Activated naive CD8-positive, alpha-beta T cell treated with anti-CD3 and anti-CD28 coated beads, Interleukin-2, amount 50 U/mL, for 16 hours (primary cell): ENCODE measurements at places on chromosomes 13 and 19.

DNA sequence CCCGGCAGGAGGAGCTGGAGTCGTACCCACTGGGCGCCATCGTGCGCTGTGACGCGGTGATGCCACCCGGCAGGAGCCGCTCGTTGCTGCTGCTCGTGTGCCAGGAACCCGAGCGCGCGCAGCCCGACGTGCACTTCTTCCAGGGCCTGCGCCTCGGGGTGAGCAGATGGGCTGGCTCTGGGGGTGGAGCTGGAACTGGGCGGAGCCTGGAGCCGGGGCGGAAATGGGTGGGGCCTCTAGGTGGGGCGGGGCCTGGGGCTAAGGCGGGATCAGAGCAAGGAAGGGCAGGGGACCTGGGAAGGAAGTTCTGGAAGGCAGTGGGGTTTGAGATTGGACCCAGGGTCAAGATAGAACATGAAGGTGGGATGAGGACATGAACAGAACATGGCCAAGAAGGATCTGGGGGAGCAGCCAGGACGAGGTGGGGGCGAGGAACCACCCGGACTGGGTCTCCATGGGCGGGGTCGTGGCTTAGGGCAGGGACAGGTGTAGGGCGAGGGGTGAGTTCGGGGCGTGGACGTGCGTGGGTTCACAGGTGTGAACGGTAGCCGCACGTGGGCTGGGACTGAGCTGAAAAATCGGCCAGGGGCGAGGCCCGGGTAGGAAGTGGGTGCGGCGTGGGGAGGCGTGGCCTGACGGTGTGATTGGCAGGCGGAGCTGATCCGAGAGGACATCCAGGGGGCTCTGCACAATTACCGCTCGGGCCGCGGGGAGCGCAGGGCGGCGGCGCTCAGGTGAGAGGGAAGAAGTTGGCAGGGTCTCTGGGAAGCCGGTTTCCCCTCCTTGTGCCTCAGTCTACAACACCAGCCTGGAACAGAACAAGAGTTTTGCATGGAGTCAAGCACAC lies 4.7 kb downstream of the EPS8L1 start:
- peak; percentile 17 for DNase-seq

GRCh38 chr19:21595185-21595584 lies 89.8 kb downstream of the ZNF429 start:
- no peak for DNase-seq

DNA sequence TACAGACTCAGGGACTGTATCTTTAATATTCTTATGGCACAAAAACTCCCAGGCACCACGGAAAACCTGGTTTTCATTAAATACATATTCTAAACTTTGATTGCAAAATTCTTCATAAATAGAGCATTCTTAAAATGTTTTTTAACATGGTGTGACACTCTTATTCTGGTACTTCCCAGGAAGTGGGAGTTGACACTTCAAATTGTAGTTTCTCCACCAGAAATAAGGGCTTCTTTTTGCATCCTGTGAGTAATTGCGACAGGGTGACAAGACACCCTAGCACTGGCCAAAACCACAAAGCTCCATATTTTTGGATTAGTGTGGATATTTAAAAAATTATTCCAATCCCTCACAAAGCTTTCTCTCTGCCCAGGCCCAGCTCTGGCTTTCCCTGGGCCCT lies 43.6 kb upstream of the MTIF3 start:
- DNase-seq, result no peak

GRCh38 chr19:28710278-28710677 lies 502.7 kb downstream of the UQCRFS1 start:
- DNase-seq, result no peak

GRCh38 chr19:16373989-16374388 lies 49.4 kb downstream of the KLF2 start:
- no peak for DNase-seq

DNA sequence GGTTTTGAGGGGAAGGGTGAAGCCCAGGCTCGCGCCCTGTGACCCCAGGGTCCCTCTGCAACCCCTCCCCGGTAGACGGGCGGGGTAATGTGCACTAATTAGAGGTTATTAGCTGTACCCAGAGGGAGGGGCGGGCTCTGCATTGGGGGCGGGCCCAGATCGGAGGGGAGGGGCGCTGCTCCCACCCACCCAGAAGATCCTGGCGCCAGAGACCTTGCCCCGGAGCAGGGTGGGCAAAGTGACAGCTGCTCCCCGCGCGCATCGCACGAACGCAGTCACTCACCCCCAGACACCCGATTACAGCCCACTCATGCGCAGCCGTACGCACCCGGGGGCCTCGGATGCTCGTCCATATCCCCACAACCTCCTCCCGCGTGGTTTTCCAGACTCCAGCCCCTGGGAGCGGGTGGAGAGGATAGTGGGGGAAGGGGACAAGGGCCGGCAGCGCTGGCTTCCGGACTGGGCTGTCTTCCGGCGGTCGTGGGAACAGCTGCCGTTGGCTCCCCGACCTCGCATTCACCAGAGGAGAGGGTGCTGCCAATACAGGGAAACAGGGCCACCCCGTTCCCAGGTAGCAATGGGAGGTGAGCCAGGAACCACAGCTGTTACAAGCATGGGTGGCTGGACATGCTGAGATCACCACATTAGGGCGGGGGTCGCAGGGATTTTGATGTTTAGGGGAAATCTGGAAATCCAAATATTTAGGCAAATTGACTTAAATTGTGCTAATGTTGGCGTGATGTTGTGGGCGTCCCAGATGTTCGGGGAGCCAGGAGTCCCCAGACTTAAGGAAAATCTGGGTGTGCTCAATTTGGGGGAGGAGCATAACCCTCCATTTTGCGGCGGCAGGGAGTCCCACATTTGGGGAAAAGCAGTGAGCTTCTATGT lies 2.9 kb upstream of the HOOK2 start:
- DNase-seq, result no peak

- DNase-seq, result no peak
Observed at GRCh38 chr13:32504263-32504662, 34.3 kb downstream of the N4BP2L2 start.

DNA sequence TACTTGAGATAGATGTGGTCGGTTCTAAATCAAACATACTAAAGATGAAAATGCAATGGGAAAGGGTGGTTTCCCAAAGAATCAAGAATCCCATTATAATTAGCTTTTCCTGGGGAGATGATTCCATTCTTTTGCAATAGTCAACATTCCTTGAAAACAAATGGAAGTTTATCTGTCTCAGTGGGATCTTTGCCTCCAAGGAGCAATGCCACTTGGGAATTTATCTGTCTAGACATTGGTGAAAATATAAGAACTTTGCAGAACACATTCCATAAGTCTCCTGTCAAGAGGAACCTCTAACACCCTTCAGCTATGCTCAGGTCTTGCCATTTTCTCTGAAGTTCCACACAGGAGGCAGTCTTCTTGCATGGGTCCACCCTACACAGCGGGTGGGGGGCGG lies 152.5 kb downstream of the KCTD12 start:
- no peak for DNase-seq

GRCh38 chr13:30623392-30623791 lies 5.7 kb downstream of the USPL1 start:
- no peak for DNase-seq

DNA sequence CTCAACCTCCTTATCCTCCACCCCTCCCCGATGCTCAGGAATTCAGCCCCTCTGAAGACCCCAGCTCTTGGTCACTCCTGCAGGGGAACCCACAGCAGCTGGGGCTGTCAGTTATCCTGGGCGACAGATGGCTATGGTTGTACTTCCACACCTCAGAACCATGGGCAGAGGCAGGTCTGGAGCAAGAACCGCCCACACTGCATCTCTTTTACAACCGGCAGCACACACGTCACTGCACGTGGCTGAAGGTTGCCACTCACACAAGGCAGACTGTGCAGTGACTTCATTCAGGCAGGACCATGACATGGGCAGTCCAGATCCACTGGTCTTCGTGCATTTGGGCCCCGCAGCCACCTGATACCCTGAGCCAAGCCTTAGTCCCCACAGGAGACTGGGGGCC lies 21.5 kb upstream of the SDHAF1 start:
- DNase-seq, result no peak

GRCh38 chr19:1747285-1748114 lies 5.8 kb upstream of the ONECUT3 start:
- peak; percentile 29 for DNase-seq

DNA sequence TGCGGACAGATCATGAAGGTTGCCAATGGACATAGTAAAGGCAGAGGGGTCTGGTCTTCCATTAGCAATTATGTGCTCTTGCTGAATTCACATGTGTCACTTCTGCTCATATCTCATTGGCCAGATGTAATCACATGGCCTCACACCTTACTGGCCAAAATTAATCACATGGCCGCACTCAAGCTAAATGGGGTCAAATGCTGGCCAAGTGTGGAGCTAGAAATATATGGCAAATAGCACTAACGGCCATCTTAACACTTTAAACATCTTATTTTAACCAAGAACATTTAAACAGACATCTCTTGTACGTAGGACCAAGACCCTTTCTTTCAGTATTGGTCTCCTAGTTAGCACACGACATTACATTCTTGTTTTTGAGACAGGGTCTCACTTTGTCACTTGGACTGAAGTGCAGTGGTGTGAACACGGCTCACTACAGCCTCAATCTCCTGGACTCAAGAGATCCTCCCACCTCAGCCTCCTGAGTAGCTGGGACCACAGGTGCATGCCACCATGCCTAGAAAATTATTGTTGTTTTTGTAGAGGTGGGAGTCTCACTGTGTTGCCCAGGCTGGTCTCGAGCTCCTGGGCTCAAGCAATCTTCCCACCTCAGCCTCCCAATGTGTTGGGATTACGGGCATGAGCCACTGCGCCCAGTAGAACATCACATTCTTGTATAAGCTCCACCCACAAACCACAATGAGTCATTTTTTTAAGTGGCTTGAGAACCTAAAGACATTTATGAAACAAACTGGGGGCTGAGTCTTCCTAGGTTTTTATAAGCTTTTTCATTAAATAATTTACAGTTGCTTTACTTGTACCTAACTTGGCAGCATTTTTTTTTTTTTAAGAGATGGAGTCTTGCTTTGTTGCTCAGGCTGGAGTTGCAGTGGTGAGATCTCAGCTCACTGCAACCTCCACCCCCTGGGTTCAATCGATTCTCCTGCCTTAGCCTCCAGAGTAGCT lies 2.9 kb upstream of the PTOV1 start:
- no peak for DNase-seq
